GM12891 (cell line): ENCODE measurements at places on chromosomes 5 and 9.

DNA sequence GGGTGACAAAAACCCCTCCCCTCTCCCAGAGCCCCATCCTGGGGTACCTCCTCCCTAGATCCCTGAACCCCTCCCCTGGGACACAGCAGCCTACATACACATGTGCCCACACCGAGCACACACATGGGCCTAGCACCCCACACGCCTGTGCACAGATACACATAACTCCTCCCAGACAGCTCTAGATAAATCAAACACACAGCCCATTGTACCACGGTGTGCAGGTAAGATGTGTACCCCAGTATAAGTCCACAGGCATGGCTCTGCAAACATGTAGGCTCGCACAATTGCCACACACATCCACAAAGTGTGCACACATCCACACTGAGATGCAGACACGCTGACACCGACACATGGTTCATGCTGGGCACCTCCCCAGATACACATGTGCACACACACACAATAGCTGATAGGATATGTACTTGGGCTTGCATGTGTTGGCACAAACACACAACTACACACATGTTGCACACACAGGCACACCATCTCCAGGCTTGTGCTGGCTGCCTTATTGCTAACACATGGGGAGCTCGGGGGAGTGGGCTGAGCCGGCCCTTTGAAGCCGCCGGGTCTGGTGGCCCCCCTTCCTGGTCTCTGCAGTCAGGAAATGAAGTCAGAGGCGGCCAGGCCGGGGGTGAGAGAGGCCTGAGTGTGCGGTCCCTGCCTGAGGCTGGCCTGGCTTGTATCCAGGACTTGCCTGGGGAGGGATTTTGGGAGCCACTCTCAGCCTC, 30.2 kb downstream of the GOLGA2 start:
- no peak for DNase-seq

GRCh38 chr5:148425808-148426207, 42.0 kb downstream of the FBXO38 start:
- no peak for DNase-seq

DNA sequence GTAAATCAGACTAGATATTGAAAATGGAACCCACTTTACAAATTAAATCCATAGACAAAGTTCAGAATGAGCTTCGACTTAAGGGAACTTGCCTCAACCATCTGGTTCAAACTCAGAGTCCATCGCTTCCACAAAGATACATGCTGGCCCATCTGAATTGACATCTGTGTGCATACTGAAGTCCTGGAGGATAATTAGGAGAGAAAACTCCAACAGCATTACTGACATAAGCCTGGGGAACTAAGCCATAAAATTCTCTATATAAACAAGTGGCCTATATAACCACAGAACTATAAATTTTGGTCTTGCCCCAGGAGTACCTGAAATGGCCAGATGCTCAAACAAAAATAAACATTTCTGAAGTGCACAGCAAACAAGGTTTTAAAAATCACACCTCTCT, 94.4 kb downstream of the IZUMO3 start:
- no peak for DNase-seq

DNA sequence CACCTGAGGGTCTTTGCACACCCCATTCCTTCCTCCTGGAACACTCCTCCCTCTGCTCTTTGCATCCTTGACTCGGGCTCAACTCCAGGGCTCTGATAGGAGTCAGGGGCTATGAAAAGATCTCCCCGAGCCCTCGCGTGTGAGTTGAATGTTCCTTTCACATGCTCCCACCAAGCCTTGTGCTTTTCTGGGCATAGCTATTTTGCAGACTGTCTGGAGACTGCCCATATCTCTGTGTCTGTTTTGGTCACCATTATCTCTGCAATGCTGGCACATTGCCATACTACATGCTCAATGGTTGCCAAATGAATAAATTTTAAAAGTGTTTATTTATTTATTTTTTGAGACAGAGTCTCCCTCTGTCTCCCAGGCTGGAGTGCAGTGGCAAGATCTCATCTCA, 56.9 kb upstream of the PLPP1 start:
- no peak for DNase-seq

DNA sequence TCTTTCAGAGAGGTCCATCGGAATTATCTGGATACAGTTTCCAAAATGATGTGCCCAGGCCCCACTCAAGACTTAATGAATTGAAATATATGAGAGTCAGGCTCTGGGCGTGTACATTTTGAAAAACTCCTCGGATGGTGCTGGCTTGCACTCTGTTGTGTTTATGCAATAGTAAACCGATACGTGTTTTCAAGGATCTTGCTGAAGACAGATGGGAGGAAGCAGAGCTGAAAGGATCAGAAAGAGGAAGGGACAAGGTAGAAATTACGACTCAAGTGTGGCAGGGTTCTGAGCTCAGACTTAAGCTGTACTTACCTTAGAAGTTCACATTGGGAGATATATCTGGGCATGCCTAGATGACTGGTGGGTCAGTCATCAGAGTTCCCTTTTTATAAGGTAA, 13.7 kb upstream of the STOM start:
- no peak for DNase-seq

- DNase-seq = no peak
Observed at GRCh38 chr5:173045474-173045873, 10.7 kb upstream of the CREBRF start.

DNA sequence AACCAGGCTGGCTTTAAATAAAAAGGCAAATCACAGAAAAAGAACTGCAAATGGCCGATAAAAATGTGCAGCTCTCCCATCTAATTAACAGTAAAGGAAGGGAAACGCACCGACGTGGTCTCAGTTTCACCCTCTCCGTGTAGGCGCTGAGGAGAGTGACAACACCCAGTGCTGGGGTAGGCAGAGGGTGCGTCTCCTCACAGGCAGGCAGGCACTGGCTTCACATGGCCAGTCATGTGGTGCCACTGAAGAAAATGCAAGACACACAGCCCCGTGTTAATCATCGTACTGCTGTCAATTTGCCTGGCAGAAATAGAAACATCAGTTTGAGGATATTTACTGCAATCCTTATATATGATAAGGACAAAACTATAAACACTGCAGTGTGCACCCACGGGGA, 178.4 kb downstream of the FANCC start:
- no peak for DNase-seq

GRCh38 chr5:172463031-172463430, 8.7 kb upstream of the SH3PXD2B start:
- DNase-seq = no peak
